ENCODE measurements at places on chromosomes 4 and X. TPM values are rescaled to one million over a fixed set of nuclear protein-coding genes. Genes with fewer than 3 reads are reported as not detected.

The IRS4 gene
- total RNA-seq: not detected

The DUSP9 gene
- total RNA-seq: not detected

The MXRA5 gene
- 1.6 TPM for total RNA-seq

The NLGN3 gene
- total RNA-seq: 1.0 TPM

The GK2 gene
- total RNA-seq: not detected

The NLGN4X gene
- total RNA-seq: 1.0 TPM

GRCh38 chr4:140316799-140317198 lies 56.6 kb upstream of the SCOC start:
- no peak for DNase-seq

GRCh38 chr4:108156391-108156790 lies 12.3 kb downstream of the LEF1 start:
- no peak for DNase-seq

- no peak for DNase-seq
Observed at GRCh38 chrX:18537068-18537467, 111.7 kb downstream of the CDKL5 start.

DNA sequence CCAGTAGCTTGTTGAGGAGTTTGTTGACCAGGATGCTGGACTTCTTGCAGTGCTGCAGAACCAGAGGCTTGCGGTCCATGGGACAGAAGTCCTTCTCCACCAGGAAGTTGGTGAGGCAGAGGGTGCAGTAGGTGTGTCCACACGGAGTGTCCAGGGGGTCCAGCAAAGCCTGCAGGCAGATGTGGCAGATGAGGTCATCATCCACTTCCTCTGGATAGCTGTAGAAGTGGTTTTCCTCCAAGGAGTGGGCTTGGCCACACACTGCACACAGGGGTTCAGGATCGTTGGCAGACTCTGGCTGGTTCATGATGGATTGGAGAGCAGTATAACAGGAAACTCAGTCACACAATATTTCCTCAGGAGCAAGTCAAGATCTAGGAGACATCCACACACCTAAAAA lies 17.6 kb downstream of the LNX1 start:
- no peak for DNase-seq

DNA sequence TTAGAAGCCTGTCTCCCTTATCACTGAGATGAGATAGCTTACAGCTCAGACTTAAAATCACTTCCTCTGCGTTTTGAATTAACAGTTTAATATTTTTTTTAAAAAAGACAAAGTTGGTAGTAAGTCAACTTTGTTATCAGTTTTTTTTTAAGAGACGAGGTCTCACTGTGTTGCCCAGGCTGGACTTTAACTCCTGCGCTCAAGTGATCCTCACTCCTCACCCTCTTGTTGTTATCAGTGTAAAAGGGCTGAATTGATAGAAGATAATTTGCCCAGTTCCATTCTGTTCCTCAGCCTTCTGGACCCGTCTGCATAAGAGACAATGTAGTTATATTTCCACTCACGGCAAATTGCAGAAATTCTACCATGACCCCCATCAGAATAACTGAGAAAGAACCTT lies 245.4 kb downstream of the DCTD start:
- DNase-seq: no peak

DNA sequence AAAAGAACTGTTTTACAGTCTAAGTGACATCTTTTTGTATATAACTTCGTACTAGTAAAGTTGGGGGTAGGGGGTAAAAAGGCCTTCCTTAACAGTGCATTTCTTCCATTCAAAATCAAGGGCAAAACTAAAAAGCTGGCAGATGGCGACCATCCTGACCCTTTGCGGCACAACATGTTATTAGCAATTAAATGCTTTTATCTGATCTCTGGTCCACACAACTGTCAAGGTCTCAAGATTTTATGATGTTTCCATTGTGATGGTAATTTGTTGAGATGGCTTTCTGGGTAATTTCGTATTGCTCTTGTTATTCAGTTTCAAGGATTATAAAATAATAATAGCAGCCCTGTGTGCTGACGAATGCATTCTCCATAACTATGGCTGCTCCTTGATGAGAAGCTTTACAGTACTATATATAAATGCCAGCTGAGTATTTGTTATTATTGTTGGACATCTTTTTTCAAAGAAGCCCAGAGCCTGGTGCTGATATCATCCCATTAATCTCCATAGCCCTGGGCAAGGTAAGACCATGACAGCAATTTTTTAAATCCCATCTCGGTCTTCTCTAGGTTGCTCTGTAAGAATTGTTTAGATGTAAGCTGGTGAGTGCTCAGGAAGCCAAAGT lies 89.5 kb downstream of the CBR4 start:
- DNase-seq: no peak

DNA sequence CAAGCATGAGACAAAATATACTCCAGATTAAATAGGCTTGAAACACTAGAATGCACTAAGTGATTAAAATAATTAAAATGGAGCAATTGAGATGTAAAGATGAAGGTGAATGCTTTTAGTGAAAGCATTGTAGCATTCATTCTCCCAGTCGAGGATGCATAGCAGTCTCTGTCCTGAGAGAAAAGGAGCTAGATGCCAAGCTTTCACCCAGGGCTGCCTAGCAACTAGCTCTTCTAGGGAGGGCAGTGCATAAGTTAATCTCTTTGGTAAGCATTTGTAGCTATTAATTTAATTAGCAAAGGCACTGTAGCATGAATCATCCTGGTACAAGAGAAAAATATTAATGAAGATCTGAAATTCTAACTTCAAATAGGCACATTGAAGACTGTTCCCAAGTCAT lies 1014.8 kb downstream of the C4orf33 start:
- DNase-seq: no peak

GRCh38 chr4:67087897-67088296 lies 457.4 kb downstream of the CENPC start:
- DNase-seq: peak; percentile 35

DNA sequence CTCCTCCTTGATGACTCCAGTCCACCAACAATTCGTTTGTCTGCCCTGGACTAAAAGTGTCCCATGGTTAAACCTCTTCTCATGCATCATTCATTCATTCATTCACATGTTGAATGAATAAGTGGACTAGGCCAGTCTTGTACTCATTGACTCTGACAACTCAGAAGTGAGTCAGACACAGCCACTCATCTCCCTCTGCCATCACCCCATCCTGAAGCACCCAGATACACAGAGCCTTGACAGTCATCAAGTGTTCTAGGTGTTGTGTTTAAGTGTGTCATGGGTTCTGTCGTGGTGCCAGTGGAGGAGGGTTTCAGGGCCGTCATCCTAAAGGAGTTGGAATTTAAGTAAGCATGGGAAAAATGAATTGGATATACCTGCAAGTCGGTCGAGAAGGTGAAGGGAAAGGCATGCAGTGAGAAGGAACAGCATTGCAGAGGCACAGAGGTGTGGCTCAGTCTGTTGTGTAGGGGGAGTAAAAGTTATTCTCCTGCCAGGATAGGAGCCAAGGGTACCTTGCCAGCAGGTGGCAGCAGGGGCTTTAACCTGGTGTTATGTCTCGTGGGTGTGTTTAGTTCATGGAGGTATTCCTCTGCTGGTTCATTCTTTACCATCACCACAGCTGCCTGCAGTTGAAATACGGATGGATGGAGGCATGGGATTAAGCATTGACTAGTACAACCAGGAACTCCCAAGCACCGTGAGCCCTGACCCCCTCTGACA lies 18.3 kb downstream of the MAGED2 start:
- no peak for DNase-seq

GRCh38 chrX:39716401-39716800 lies 381.4 kb downstream of the BCOR start:
- no peak for DNase-seq

GRCh38 chr4:122687531-122688061 lies 44.9 kb upstream of the BBS12 start:
- no peak for DNase-seq

- no peak for DNase-seq
Observed at GRCh38 chrX:113033966-113034680, 193.5 kb upstream of the AMOT start.
